ENCODE measurements at places on chromosomes 5 and 9. TPM values are rescaled to one million over a fixed set of nuclear protein-coding genes. Genes with fewer than 3 reads are reported as not detected.

DNA sequence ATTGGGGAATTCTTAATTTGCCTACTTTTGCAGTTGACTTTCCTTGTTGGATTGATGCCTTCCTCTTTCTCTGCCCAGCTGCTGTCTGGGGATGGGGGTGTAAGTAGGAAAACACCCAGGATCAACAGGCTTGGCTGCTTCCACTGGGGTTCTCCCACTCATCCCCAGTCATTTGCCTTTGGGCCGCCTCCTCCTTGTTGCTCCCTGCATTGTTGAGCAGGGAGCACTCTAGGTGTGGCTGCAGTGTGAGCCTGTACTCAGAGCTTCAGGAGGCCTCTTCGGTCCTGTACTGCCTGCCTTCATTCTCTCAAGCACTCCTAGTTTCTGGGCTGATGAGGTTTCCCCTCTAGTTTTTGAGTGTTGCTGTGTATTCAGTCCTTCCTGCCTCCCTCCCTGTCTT, 12.1 kb downstream of the RHOBTB3 start:
- peaks cover 3% of the 10 kb centered on the region for H3K36me3 ChIP-seq
- H3K4me1 ChIP-seq, result peaks cover 3% of the 10 kb centered on the region
- no peak overlapping the region for H3K27ac ChIP-seq
- no peak overlapping the region for H3K4me3 ChIP-seq
- no peaks in the 10 kb centered on the region for H3K27me3 ChIP-seq

GRCh38 chr9:69121155-69122081, 52.7 kb upstream of the TJP2 start:
- H3K4me3 ChIP-seq, result peak overlapping the region; percentile 84
- peak; percentile 91 for DNase-seq
- H3K4me1 ChIP-seq, result peaks cover 5% of the 10 kb centered on the region
- peak overlapping the region; percentile 98 for H3K27ac ChIP-seq

GRCh38 chr5:124452412-124452811, 294.0 kb downstream of the ZNF608 start:
- no peaks in the 10 kb centered on the region for H3K27me3 ChIP-seq
- H3K36me3 ChIP-seq, result no peaks in the 10 kb centered on the region
- no peaks in the 10 kb centered on the region for H3K4me1 ChIP-seq
- no peak overlapping the region for H3K27ac ChIP-seq
- DNase-seq, result no peak

- no peaks in the 10 kb centered on the region for H3K27me3 ChIP-seq
- H3K36me3 ChIP-seq, result no peaks in the 10 kb centered on the region
- no peak for DNase-seq
- no peak overlapping the region for H3K27ac ChIP-seq
These were observed 319.1 kb upstream of the RGMB start for GRCh38 chr5:98454407-98454806.

DNA sequence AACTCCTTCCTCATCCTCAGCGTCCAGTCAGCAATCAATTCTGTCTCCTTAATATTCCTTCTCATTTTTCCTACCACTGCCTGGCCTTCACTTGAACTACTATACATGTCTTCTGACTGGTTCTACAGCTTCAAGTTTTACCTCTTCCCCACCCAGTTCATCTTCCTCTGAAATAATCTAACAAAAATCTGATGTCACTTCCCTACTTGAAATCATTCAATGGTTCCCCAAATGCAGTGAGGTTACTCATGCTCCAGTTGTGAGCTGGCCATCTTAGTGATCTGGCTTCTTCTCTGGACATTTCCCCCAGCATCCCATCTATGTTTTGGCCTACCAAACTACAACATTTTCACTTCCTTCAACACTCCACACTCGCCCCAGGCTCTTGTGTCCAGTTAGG, 14.9 kb upstream of the TMEM267 start:
- no peak overlapping the region for H3K27ac ChIP-seq
- no peaks in the 10 kb centered on the region for H3K36me3 ChIP-seq
- no peak for DNase-seq
- no peaks in the 10 kb centered on the region for H3K4me1 ChIP-seq
- no peak overlapping the region for H3K4me3 ChIP-seq
- no peaks in the 10 kb centered on the region for H3K27me3 ChIP-seq

- H3K27me3 ChIP-seq, result no peaks in the 10 kb centered on the region
- no peak for DNase-seq
- no peak overlapping the region for H3K27ac ChIP-seq
These were observed 51.7 kb downstream of the SHB start for GRCh38 chr9:38017149-38017884.

GRCh38 chr5:4383102-4383501, 757.0 kb upstream of the ADAMTS16 start:
- no peaks in the 10 kb centered on the region for H3K4me1 ChIP-seq
- no peak for DNase-seq
- H3K27me3 ChIP-seq, result no peaks in the 10 kb centered on the region
- H3K4me3 ChIP-seq, result no peak overlapping the region

MLANA gene
- polyA plus RNA-seq, result not detected

C9orf43 gene
- polyA plus RNA-seq, result not detected
